Effector memory CD8-positive, alpha-beta T cell (primary cell): ENCODE measurements at places on chromosomes 7 and 10.
A peak's percentile ranks its signal among the peaks of the same experiment; 100 is the strongest.

DNA sequence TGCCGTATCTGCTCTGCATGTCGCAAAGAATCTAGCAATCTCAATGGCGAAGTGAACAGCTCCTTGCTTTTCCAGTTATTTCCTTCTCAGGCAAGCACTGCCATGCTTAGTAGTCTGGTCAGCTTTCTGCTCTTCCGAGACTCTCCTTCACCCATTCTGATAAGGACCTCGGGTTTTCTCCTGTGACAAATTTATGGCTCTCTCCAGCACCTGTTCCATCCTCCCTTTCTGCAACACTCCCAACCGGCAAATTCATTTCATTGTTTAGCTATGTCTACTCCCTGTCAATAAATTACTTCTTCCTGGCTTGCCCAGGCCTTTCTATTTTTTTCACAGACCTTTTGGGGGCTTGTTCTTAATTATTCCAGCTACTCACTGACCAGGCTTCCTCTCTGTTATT, 252.6 kb downstream of the SORCS3 start:
- H3K27me3 ChIP-seq: no peaks in the 10 kb centered on the region
- no peak for DNase-seq
- no peaks in the 10 kb centered on the region for H3K4me1 ChIP-seq

DNA sequence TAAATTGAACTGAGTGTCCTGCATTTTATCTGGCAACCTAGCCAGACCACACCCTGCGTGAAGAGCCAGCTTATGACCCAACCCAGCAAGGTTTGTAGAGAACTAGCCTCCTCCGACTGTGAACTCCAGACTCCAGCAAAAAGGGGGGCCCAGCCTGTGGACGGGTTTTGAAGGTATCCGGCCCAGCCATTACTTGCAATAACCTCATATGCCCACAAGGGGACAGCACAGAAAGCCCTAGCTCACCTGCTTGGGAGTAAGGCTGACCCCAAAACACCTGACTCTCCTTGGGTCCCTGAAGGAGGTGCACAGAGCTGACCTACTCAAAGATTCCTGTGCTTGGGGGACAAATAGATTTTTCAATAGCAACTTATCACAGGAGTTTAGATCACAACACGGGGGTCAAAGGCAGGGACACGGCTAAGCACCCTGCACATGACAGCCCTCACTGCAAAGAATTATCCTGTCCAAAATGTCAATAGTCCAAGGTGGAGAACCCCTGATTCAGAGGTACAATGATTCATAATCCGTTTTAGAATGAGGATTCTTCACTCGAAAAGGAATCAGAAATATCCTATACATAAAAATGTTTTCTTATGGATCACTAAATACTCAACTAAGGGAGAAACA, 4.6 kb downstream of the TRPV6 start:
- no peaks in the 10 kb centered on the region for H3K4me1 ChIP-seq
- H3K36me3 ChIP-seq: no peaks in the 10 kb centered on the region
- no peak overlapping the region for H3K27ac ChIP-seq
- peaks cover 58% of the 10 kb centered on the region for H3K27me3 ChIP-seq

DNA sequence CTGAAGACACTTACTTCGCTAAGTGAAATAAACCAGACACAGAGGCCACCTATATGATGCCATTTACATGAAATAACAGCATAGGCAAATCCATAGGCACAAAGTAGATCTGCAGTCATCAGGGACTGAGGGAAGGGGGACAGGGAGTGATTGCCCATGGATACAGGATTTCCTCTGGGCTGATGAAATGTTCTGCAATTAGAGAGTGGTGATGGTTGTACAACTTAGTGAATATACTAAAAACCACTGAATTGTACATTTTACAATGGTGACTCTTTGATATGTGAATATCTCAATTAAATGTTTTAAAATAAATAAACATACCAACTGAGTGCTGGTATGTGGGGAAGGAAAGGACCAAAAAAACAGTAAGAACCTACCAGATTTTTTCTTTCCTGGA, 20.4 kb downstream of the PPA1 start:
- H3K4me1 ChIP-seq: no peaks in the 10 kb centered on the region
- H3K27me3 ChIP-seq: no peaks in the 10 kb centered on the region
- peaks cover 41% of the 10 kb centered on the region for H3K36me3 ChIP-seq

GRCh38 chr7:43756368-43757072, 2.0 kb upstream of the BLVRA start:
- no peaks in the 10 kb centered on the region for H3K27me3 ChIP-seq
- peak overlapping the region; percentile 18 for H3K27ac ChIP-seq
- DNase-seq: no peak
- H3K4me1 ChIP-seq: peaks cover 22% of the 10 kb centered on the region

DNA sequence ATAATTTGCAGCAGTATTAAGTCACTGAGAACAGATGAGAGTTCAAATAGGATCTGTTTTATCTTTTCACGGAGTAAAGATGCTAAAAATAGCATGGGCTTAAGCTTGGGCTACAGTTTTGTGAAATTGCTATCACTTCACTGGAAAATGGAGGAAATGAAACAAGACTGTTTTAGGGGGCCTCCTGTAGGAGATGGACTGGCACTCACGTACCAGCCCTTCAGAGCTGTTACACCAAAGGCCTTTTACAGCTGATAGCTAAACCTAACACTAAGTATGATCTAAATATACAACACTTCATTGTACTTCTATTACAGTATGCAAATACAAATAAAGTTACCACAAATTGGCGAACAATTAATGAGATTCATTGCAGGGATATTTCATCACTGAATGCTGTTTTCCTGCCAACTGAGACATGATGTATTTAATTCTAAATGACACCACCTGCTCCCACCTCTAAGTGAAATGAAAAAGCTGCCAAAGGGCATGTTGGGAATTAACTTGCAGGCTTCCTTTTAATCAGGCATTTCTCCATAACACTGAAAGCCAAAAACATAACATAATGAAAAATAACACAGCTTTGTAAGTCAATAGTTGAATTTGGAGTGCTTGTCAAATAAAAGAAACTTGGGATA, 304.5 kb upstream of the LRRN3 start:
- no peak for DNase-seq
- no peaks in the 10 kb centered on the region for H3K36me3 ChIP-seq
- H3K27me3 ChIP-seq: no peaks in the 10 kb centered on the region
- no peaks in the 10 kb centered on the region for H3K4me1 ChIP-seq
- no peak overlapping the region for H3K27ac ChIP-seq

DNA sequence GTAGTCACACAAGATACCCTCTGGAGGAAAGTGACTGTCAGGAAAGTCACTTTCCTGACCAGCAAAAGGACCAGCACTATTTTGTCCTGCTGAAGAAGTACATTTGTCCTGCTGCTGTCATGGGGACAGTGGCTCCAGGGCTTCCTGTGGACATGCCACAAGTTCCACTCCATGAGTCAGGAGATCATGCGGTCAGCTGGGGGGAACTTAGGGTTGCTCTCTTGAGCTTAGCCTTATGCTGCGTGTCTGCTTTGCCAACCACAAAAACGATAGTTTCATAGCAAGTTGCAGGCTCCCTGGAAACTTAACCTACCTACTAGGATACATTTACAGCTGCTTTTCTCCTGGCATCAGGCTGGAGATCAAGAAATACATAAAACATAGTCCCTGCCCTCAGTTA, 19.8 kb upstream of the ALOX5 start:
- H3K4me3 ChIP-seq: no peak overlapping the region
- no peaks in the 10 kb centered on the region for H3K4me1 ChIP-seq
- no peak overlapping the region for H3K27ac ChIP-seq
- no peaks in the 10 kb centered on the region for H3K36me3 ChIP-seq
- H3K27me3 ChIP-seq: peaks cover 14% of the 10 kb centered on the region

DNA sequence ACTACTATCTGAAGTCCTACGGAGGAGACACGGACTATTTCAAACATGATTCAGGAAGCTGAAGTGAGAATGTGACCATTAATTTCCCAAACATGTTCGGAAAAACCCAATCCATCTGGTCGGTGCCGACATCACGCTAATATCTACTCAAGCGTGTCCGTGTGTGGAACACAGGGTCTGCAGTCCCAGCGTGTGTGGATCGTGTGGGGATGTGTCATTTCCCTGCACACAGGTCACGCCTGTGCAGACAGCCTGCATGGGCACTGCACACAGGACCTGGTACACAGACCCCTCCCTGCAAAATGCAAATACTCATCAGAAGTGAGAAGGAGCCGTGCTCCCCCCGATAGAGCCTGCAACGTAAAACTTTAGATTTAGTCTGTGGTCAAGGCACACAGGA, 57.8 kb downstream of the CARD11 start:
- peaks cover 60% of the 10 kb centered on the region for H3K4me1 ChIP-seq
- peaks cover 36% of the 10 kb centered on the region for H3K36me3 ChIP-seq
- no peaks in the 10 kb centered on the region for H3K27me3 ChIP-seq
- peak overlapping the region; percentile 90 for H3K27ac ChIP-seq

GRCh38 chr7:30684351-30684750, 2.1 kb upstream of the CRHR2 start:
- peaks cover 73% of the 10 kb centered on the region for H3K27me3 ChIP-seq
- H3K4me3 ChIP-seq: no peak overlapping the region
- H3K27ac ChIP-seq: no peak overlapping the region

DNA sequence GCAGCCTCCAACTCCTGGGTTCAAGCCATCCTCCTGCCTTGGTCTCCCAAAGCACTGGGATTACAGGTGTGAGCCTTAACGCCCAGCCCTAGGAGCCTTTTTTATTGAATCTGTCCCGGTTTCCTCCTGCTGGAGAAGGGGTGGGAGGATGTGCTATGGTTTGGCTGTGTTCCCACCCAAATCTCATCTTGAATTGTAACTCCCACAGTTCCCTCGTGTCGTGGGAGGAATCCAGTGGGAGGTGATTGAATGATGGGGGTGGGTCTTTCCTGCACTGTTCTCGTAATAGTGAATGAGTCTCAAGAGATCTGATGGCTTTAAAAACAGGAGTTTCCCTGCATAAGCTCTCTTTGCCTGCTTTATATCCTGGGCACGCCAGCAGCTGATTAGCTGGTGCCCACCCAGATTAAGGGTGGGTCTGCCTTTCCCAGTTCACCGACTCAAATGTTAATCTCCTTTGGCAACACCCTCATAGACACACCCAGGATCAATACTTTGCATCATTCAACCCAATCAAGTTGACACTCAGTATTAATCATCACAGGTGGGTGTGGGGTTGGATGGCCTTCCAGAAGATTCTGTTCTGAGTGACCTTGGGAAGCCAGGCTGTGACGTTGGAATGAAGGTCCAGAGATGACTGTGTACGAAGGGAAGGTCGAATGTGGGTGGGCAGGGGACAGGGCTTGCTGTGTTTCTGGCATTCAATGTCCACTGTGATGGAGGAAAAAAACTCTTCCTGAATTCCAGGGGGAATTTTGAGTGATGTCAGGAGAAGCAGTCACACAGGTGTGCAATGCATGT, 33.8 kb upstream of the CUX1 start:
- no peak overlapping the region for H3K27ac ChIP-seq
- no peaks in the 10 kb centered on the region for H3K4me1 ChIP-seq
- H3K36me3 ChIP-seq: no peaks in the 10 kb centered on the region
- H3K27me3 ChIP-seq: peaks cover 24% of the 10 kb centered on the region
- no peak for DNase-seq

- no peak for DNase-seq
- no peak overlapping the region for H3K4me3 ChIP-seq
- no peaks in the 10 kb centered on the region for H3K4me1 ChIP-seq
- no peaks in the 10 kb centered on the region for H3K27me3 ChIP-seq
- no peak overlapping the region for H3K27ac ChIP-seq
- H3K36me3 ChIP-seq: no peaks in the 10 kb centered on the region
These were observed 1165.6 kb downstream of the CNTNAP2 start for GRCh38 chr7:147282204-147282603.

DNA sequence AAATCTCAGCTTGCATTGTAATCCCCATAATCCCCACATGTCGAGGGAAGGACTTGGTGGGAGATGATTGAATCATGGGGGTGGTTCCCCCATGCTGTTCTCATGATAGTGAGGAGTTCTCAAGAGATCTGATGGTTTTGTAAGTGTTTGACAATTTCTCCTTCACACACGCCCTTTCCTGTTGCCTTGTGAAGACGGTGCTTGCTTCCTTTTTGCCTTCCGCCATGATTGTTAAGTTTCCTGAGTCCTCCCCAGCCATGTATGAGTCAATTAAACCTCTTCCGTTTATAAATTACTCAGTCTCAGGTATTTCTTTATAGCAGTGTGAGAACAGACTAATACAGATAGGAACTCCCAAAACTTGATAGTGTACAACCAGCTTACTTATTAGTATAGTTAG, 98.6 kb downstream of the CREM start:
- peaks cover 5% of the 10 kb centered on the region for H3K4me1 ChIP-seq
- H3K36me3 ChIP-seq: no peaks in the 10 kb centered on the region
- no peak overlapping the region for H3K4me3 ChIP-seq
- H3K27me3 ChIP-seq: no peaks in the 10 kb centered on the region
- no peak for DNase-seq
- H3K27ac ChIP-seq: peak overlapping the region; percentile 6

DNA sequence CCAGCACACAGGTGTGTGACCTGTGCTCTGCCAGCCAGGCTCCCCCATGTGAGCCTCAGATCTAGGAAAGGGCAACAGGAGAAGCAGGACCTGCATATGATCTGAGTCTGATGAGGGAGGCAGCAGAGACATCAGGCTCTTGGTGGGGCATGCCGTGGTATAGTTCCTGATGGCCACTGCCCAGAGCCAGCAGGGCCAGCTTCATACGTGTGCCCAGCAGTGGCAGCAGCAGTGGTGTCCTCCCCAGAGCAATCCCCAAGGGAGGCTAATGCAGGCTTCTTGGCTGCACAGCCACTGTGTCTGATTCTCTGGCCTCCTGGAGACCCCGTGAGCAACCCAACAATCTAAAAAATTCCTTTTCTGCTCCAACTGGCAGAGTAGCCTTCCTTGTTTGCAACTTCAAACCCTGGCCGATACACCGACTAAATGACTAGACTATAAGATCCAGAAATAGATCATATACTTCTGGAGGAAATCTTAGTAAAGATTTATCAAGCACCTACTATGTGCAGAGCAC, 230.6 kb upstream of the ZMIZ1 start:
- no peak for DNase-seq
- no peaks in the 10 kb centered on the region for H3K4me1 ChIP-seq
- H3K27ac ChIP-seq: no peak overlapping the region
- no peaks in the 10 kb centered on the region for H3K36me3 ChIP-seq
- H3K4me3 ChIP-seq: no peak overlapping the region

DNA sequence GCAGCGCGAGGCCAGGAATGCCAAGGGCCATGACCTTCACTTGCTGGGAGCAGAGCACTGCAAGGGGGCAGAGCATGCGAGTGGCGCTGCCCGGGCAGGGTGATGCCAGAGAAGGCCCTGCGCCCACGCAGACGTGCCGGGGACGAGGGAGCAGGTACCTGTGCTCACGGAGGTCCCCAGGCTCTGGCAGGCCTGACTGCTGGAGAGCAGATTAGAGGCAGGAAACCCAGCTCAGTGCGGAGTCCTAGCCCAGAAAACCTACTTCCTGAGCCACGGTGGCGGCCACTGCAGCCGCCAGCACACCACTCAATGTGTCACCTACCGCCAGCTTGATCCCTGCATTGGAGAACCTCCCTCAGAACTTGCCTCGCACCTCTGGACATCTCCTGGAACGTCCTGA, 148.4 kb downstream of the MAD1L1 start:
- H3K36me3 ChIP-seq: peaks cover 8% of the 10 kb centered on the region
- no peak overlapping the region for H3K27ac ChIP-seq
- peaks cover 15% of the 10 kb centered on the region for H3K4me1 ChIP-seq
- no peak overlapping the region for H3K4me3 ChIP-seq

GRCh38 chr10:86954681-86955500, 2.5 kb downstream of the MMRN2 start:
- DNase-seq: no peak
- no peaks in the 10 kb centered on the region for H3K36me3 ChIP-seq
- no peaks in the 10 kb centered on the region for H3K27me3 ChIP-seq
- peaks cover 6% of the 10 kb centered on the region for H3K4me1 ChIP-seq
- no peak overlapping the region for H3K27ac ChIP-seq
